ENCODE measurements at places on chromosomes 16 and 17. TPM values are rescaled to one million over a fixed set of nuclear protein-coding genes. Genes with fewer than 3 reads are reported as not detected.

DNA sequence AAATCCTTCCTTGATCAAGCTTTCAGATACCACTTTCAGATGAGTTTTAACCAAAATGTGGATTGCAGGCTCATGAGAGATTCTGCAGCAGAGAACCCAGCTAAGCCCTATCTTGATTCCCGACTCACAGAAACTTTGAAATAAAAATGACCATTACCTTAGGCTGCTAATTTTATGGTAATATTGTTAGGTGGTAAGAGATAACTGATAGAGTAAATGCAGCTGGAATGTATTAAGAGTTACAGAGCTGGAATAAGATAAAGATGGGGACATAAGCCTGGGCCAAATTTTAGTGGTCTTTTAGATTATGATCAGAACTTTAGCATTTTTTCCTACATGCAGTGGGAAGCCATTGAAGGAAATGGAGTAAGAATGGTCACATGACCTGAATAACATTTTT lies 1074.0 kb downstream of the CDH11 start:
- no peak for DNase-seq

- DNase-seq: peak; percentile 82
Observed at GRCh38 chr17:40348562-40349476, 15.7 kb downstream of the GJD3 start.

DNA sequence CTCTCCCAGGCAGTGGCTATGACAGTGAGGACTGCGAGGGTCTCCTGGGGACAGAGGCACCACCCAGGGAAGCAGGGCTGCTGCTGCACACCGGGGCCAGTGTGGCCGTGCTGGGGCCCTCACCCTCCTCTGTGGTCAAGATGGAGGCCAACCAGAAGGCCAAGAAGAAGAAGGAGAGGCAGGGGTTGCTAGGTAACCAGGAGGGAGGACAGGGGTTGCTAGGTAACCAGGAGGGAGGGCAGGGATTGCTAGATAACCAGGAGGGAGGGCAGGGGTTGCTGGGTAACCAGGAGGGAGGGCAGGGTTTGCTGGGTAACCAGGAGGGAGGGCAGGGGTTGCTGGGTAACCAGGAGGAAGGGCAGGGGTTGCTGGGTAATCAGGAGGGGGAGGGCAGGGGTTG lies 55.2 kb downstream of the ACTG1 start:
- no peak for DNase-seq

GRCh38 chr16:77599793-77600415 lies 122.4 kb upstream of the NUDT7 start:
- no peak for DNase-seq

GRCh38 chr16:17448640-17449638 lies 21.8 kb downstream of the XYLT1 start:
- peak; percentile 73 for DNase-seq

GRCh38 chr17:61412143-61412859 lies 12.7 kb downstream of the TBX2 start:
- peak; percentile 92 for DNase-seq

GRCh38 chr17:13584701-13585080 lies 17.0 kb downstream of the HS3ST3A1 start:
- DNase-seq: no peak

DNA sequence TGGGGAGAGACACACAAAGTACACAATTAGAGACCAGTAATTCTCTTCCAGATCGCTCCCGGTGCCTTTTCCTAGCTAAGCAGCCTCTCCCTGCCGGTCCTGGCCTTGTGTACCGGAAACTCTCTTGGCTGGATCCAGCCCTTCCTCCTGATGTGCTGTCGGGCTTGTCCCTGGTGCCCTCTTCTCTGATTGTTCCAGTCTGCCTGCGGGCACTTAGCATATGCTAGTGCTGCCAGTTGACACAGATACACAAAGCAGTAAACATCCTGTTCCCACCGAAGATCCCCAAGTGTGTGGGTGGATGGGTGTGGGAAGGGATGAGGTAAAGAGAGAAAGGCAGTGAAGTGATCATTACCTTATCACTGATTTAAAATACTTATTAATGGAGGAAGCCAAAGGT lies 9.7 kb downstream of the HS3ST3B1 start:
- no peak for DNase-seq

DNA sequence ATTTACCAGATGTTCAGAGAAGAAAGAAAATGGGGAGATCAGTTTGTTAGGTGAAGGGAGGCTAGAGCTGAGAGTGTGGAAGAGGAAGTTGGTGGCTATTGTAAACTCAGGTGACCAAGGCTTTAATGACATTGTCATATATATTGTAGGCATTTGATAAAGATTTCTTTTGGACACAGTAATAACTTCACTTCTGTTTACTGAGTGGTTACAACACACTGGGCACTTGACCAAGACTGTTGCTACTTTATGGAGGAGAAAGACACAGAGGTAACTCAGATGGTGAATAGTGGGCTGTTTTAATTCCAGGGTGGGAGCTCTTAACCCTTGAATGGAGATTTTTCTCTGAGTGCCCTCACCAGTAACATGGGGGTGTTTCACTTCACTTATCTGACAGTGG lies 46.0 kb downstream of the TNRC6A start:
- DNase-seq: no peak

- no peak for DNase-seq
Observed at GRCh38 chr17:14373614-14374259, 72.9 kb downstream of the HS3ST3B1 start.

GRCh38 chr17:51674579-51675255 lies 414.4 kb downstream of the UTP18 start:
- no peak for DNase-seq

The ABCC12 gene
- not detected for total RNA-seq

The KCNG4 gene
- not detected for total RNA-seq

The SENP3 gene
- 57.6 TPM for total RNA-seq

The CDC42EP4 gene
- total RNA-seq: 59.0 TPM

The SLC5A11 gene
- not detected for total RNA-seq

The FAM83G gene
- 8.3 TPM for total RNA-seq

The CXCL16 gene
- total RNA-seq: 169 TPM

The STAT3 gene
- total RNA-seq: 309 TPM

The TP53TG3D gene
- total RNA-seq: 1.3 TPM

The G6PC1 gene
- not detected for total RNA-seq

The TMEM235 gene
- not detected for total RNA-seq

The KRT17 gene
- 5.9 TPM for total RNA-seq

The KRT36 gene
- not detected for total RNA-seq

The CRHR1 gene
- not detected for total RNA-seq

The PGS1 gene
- 95.5 TPM for total RNA-seq

Data from upper lobe of right lung (tissue), 1 donor.